ENCODE measurements at places on chromosomes 2 and 18. TPM values are rescaled to one million over a fixed set of nuclear protein-coding genes. Genes with fewer than 3 reads are reported as not detected.

The MC4R gene
- total RNA-seq: not detected

The CTAGE1 gene
- not detected for total RNA-seq

The RFX8 gene
- total RNA-seq: 1.2 TPM

The LIPG gene
- 0.88 TPM for total RNA-seq

The CLEC4F gene
- 0.10 TPM for total RNA-seq

The SMCHD1 gene
- total RNA-seq: 112 TPM

DNA sequence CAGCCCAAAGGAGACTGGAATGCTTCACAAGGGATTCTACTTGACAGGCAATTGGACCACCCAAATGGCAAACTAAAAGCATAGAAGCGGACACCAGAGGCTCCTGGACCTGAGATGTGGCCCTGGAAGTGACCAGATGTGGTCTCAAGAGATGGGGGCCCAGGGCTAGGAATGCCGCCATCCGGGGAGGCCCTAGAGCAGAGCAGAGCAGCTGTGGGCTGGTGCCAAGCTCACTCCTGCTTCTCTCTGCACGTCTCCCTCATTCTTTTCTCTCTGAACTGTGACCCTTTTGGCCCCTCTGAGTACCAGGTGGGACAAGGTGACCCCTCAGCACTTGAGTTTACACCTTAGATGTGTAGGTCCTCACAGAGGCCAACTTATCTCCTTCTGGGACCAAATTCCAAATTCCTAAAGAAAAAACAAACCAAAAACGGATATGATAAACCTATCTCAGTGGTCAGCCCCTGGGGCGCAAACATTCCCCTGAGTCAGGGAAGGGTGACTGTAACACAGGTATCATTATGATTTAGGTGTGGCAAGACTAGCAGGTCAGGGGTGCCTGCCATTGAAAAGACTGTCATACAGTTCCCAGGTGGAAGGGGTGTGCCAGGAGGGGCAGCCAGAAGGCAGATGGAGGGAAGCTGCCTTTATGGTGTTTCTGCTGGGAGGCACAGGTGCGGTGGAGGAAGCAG lies 6.5 kb upstream of the IL1R2 start:
- no peak for DNase-seq

DNA sequence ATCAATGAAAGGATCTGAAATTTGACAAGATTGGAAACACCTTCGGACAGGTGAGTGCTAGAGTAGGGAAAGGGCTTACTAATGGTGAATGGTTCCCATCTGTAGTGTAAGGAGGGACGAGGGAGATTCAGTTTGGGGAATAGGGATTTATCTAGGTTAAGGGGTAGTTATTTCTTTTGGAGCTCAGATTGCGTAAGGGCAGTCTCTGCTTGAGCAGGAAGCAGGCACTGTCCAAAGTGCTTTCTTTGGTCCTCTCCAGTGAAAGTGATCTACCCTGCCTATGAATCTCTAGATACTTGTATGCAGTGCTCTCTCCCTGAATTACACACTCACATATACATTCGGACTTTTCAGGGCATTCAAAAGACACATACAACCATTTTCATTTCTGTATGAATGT lies 272.9 kb upstream of the FIGN start:
- DNase-seq: no peak

GRCh38 chr2:10269711-10270610 lies 32.7 kb upstream of the HPCAL1 start:
- DNase-seq: no peak

DNA sequence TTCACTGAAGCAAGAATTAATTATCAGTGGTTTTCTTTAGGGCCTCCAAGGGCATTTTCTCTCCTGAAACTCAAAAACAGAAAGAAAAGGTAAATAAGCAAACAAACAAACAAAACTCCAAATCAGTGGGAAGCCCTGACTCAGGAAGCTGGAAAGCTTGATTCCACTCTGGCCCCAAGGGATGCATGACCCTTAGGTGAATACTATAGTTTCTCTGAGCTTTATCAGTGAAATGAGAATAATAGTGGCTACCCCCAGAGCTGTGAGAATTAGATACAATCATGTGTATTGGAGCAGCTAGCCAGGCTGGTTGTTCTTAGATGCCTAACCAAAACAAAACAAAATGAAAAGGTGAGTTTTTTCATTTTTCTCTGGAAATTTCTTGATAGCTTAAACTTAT lies 585.1 kb downstream of the CNTNAP5 start:
- DNase-seq: no peak

DNA sequence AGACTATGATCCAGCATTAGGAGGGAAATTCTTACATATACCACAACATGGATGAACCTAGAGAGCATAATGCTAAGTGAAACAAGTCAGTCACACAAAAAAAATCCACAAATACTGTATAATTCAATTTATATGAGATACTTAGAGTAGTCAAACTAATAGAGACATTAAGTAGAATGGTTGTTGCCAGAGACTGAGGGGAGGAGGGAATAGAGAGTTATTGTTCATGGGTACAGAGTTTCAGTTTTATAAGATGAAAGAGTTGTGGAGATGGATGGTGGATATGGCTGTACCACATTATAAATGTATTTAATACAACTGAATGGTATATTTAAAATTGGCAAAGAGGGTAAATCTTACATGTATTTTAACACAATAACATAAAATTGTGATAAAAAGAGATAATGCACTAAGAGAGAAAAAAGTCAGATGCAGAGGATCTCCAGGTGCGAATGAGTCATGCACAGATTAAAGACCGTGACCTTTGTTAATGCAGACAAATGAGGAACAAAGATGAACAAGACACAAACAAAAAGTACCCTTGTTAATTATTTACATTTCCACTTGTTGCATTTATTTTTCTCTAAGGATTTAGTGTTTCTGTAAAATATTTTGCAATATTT lies 541.7 kb upstream of the MEX3C start:
- no peak for DNase-seq

DNA sequence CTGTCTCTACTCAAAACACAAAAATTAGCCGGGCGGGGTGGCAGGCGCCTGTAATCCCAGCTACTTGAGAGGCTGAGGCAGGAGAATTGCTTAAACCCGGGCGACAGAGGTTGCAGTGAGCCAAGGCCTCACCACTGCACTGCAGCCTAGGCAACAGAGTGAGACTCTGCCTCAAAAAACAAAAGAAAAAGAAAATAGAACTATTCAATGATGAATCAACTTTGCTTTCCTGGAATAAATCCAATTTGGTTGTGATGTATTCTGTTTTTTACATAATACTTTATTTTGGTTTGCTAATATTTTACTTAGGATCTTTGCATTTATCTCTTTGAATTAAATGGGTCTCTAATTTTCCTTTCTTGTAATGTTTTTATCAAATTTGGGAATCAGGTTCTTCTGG lies 86.3 kb upstream of the MBOAT2 start:
- DNase-seq: no peak

DNA sequence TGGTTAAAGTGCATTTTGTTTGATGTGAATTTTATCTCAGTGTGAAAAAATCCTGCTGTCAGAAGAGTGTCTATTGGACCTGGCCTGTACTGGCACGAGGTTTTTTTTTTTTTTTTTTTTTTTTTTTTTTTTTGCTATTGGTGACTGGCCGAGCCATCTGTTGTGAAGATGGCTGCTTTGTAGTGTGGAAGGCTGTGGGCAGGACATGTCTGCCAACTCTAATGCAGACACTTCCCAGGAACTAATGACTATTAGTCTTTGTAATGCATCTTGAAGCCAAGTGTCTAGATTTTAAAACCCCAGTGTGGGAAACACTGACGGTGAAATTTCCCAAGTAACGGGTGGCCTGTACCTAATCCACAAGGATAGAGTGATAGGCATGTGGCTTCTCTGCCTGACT lies 34.3 kb downstream of the ZAP70 start:
- no peak for DNase-seq

DNA sequence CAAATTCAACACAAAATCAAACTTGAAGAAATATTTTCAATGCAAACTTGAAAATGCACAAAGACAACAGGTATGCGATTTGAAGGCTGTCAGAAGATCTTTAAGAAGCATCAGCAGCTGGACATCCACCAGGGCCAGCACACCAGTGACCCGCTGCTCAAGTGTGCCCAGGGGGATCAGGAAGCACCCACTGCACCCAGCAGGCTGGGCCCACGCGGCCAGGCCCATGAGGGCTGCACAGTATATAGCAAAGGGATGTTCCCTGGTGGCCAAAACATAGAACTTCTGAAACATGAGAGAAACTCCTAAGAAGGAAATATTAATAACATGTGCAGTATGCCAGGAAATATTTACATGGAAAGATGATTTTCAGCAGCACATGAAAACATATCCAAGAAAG lies 25.0 kb downstream of the WDFY1 start:
- DNase-seq: no peak

DNA sequence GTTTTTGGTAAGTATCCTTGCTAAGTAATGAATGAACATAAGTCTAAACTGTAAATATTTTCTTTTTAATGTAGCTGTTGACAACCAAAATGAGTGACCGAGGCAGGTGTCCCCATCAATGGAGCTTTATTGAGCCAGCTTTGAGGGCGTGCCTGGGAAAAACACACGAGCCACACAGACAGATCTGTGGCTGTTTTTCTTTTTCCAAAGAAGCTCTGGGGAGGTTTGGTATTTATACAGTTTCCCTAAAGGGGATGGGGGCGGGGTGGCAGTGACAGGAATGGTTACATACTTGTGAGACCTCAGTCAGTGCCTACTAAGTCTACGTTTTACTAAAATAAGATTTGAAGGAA lies 11.2 kb downstream of the DBI start:
- no peak for DNase-seq

GRCh38 chr2:99451686-99452085 lies 38.1 kb downstream of the REV1 start:
- DNase-seq: no peak

DNA sequence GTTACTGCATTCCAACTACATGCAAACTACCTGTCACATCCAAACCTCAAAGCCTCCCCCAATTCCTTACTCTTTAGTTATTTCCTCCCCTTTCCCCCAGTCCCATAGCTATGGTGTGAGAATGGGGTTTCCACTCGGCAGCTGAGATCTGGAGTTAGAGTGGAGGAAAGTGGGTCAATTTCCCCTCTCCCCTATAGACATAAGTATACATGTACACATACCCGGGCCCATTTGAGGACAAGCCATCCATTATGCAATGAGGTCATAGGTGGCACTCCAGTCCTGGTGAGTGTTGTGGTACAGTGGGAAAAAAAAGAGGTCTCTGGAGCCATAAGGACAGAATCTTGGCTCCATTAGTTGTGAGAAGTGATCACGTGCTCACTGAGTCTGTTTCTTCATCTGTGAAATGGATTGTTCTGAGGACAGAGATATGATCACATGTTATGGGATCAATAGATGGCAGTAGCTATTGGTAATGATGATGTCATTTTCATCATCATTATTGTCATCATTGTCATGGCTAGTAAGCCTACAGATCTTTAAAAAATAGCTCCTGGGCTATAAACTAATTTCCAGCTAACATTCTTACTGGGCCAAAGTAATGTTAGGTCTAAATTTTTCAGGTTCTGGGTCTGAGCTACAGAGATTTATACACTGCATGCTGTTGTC lies 119.0 kb downstream of the BCL2L11 start:
- no peak for DNase-seq

DNA sequence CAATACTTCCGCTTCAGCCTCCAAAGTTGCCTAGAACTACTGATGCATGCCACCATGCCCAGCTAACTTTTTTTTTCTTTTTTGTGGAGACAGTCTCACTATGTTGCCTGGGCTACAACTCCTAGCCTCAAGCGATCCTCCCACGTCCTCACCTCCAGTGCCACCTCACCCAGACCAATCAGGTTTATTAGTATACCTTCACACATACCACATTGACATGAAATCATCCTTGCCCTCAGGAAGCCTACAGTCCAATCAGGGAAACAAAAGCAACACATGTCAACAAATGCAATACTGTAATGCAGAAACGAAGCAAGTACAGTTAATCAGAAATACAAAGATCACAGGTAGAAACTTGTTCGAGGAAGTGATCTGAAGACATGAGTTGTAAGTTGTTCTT lies 4.0 kb downstream of the TRIP12 start:
- no peak for DNase-seq

- no peak for DNase-seq
These were observed 49.4 kb downstream of the POLE4 start for GRCh38 chr2:75007819-75008218.

GRCh38 chr2:197996583-197996982 lies 192.2 kb downstream of the PLCL1 start:
- DNase-seq: no peak

DNA sequence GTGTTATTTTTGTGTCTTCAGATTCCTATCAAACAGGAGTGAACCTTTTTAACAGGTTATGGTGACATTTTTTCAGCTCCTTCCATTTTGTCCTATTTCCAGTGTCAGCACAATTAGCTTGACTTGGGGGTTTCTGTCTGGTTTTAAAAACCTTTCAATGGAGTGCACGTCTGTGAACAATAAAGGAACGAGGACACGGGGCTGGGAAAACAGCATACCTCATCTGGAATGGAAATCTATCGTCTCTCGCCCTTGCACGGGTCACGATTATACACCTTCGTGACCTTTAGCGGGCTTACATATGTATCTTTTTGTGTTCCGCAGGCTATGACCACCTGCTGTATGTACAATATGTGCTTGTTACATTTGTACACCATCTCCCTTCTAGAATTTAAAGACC lies 2.3 kb upstream of the ZNF532 start:
- no peak for DNase-seq

DNA sequence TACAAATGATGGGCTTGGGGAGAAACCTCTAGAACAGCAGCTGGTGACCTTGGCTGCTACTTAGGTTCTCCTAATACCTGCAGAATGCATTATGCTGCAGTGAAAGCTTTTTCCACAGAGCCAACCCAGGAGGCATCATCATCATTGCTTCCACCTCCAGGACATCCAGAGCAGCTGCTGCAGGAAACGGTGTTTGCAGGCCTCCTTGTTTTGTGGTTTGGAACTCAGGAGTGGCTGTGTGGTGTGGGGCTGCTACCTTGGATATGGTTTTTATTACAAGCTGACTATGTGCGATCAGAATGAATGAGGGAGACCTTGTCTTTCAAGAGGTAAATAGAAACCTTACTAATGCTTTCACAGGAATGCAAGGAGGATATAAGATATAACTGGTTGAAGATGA lies 82.9 kb upstream of the MCFD2 start:
- no peak for DNase-seq

GRCh38 chr18:63994783-63995399 lies 25.0 kb downstream of the SERPINB8 start:
- DNase-seq: peak; percentile 12

DNA sequence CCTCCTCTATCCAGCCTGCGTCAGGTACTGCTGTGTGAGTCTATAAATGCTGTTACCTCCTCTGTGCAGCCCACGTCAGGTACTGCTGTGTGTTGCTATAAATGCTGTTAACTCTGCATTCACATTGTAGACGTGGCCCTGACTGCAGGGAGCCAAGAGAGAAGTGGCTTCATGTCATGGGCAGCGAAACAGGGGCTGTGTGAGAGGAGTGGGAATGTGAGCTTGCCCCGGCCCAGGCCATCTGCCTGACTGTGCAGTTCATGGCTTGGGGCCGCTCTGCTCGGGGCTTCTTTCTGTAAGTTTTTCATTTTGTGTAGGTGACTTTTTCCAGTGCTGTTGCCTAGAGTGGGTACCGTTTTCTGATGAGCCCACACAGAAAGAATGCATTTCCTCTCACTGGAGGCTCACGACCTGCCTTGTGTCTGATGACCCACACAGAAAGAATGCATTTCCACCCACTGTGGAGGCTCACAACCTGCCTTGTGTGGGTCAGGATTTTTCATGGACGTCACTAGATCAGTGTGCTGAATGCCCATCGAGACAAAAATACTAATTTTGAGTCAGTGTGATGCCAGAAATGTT lies 104.5 kb downstream of the SNTG2 start:
- no peak for DNase-seq

- DNase-seq: no peak
These were observed 48.5 kb downstream of the MAP4K4 start for GRCh38 chr2:101745711-101746694.

Measured in activated T-helper 1 cell treated with anti-CD3 and anti-CD28 coated beads, Interleukin-12 subunit alpha, Interleukin-12 subunit beta, Interleukin-2, Interleukin-4 antibody, amounts not matched to agents 30 ng/mL and 10 ng/mL and 1 ng/mL, durations not matched to agents 14 hours and 24 hours and 36 hours (primary cell).